ENCODE measurements at places on chromosomes 5 and 9. TPM values are rescaled to one million over a fixed set of nuclear protein-coding genes. Genes with fewer than 3 reads are reported as not detected.
A peak's percentile ranks its signal among the peaks of the same experiment; 100 is the strongest.

- peak; percentile 58 for DNase-seq
These were observed 59.5 kb downstream of the MVB12B start for GRCh38 chr9:126386088-126386487.

The IL33 gene
- not detected for total RNA-seq

DNA sequence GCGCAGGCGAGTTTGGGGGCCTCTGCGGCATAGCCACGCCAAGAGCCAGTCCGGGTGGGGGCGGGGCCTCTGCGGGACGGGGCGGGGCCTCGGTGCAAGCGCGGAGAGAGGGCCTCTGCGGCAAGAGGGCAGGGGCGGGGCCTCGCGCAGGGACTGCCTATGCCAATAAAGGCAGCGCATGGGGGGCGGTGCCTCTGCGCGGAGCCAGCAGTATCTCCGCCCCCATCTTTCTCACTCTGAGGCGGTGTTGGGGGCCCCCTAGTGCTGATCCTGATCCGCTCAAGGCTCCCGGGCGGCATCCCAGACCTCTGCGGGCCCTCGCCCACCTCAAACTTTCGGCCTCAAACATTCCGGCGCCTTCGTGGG lies 9.2 kb upstream of the GPRIN1 start:
- peak; percentile 98 for DNase-seq

The SLC34A3 gene
- not detected for total RNA-seq

The NEUROG1 gene
- not detected for total RNA-seq

The NRG2 gene
- total RNA-seq: 0.70 TPM

DNA sequence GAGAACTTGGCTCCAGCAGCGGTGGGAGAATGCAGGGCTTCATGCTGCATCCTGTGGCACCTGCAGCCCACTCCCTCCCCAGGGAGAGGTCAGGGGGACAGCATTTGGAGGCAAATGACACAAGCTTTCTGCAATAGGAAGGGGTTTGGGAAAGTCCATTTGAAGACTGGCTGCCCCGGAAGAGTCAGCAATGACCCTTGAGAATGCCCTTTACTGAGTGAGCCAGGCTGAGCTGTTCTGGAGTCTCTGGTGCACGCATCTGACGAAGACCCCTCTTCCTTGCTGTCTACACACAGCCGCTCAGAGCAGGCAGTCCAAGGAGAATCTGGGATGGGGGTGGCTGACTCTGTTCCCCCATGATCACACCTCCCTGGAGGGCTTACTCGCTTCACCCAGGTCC lies 5.5 kb upstream of the NXNL2 start:
- DNase-seq: no peak

DNA sequence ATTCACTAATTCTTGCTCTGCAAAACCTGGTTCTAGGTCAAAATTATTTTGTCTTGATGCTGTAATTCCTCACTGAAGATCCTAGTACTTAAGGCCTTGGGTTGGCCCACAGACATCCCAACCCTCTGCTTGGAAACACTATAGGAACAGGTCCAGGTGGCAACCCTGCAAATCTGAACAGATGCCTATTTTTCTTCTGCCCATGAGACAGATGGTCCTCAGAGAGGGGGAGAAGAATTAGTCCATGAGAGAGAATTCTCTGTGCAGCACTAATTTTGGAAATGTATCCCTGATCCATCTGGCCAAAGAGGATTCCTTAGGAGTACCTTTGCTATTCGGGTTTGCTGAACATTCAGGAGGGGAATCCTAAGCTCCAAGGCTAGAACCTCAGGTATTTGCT lies 156.3 kb downstream of the ELAVL2 start:
- no peak for DNase-seq

- DNase-seq: no peak
These were observed 12.4 kb upstream of the PTPN3 start for GRCh38 chr9:109510506-109510905.

GRCh38 chr5:66408576-66408975 lies 187.6 kb upstream of the MAST4 start:
- DNase-seq: no peak

The QRFP gene
- not detected for total RNA-seq
